ENCODE measurements at places on chromosomes 3 and 15.

- DNase-seq = no peak
Measured at GRCh38 chr3:23304424-23304823, 101.3 kb downstream of the UBE2E2 start.

- DNase-seq = no peak
Measured at GRCh38 chr3:30358871-30359270, 247.5 kb upstream of the TGFBR2 start.

DNA sequence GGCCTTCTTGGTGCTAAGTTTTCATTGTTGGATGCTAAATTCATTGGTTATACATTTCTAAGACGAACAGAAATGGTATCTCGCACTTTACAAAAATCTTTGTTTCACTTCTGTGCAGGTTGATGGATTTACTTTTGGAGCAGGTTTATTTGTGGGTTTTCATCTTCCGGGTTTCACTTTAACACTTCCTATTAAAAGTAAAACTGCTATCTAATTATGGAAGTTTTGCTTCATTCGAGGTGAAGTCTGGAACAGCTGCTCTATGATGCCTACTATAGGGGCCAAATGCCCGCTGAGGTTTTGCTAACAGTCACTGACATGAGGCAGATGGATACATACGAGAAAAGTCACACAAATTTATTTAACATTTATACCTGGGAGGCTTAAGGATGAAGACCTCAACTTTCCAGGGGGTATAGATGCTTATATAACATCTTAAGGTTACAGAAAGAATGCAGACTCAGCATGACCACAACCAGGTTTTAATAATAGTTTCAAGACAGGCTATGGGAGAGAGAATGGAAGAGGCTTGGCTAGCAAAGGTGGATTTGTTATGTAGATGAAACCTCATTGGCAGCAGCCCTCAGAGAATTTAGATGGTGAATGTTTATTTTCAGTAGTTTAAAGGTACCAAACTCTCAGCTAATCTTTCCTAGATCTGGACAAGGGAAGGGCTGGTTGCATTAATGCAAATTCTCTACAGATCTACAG is 54.2 kb downstream of the OSTN start:
- DNase-seq = no peak

GRCh38 chr15:29131840-29132420 is 137.7 kb downstream of the NSMCE3 start:
- DNase-seq = no peak

DNA sequence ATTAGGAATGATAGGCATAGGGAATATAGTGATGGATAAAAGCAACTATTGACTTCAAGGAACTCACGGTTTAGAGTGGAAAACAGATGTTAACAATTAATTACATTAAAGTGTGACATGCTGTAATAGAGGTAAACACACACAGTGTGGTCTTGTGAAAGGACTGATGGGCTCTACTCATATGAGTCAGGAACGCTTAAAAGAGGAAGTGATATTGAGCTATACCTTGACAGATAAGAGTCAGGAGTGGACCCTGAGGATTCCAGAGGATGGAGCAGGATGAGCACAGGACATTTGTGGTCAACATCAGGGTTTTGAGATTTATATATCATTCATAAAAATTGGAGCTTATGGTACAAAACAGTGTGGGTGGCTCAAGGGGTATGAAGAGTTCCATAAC is 11.0 kb downstream of the EXOG start:
- no peak for DNase-seq

- peak; percentile 27 for DNase-seq
Measured at GRCh38 chr3:17322106-17322793, 420.2 kb downstream of the TBC1D5 start.

DNA sequence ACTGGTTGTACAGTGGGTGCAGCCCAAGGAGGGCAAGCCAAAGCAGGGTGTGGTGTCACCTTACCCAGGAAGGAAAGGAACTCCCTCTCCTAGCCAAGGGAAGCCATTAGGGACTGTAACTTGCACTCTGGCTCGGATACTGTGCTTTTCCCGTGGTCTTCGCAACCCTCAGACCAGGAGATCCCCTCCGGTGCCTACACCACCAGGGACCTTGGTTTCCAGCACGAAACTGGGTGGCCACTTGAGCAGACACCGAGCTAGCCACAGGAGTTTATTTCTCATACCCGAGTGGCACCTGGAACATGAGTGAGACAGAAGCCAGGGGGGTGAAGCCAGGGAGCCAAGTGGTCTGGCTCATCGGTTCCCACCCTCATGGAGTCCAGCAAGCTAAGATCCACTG is 90.7 kb downstream of the ZBBX start:
- DNase-seq = no peak

- DNase-seq = no peak
Measured at GRCh38 chr3:52319921-52320595, 3.9 kb downstream of the DNAH1 start.

DNA sequence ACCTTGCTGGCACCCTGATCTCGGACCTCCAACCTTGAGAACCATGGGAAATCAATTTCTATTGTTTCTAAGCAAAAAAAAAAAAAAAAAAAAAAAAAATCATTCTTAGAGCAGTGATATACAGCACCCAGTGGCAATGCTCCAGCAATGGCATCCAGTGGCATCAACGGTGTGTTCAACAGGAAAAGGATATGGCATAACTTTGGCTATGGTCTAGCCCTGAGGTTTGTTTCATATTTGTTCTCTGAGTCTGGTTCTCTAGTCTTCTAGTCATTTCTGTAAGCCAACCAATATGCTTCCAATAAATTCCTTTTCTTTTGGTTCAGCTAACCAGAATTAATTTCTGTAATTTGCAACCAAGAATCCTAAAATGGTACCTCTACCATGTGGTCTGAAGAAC is 19.2 kb downstream of the DENND4A start:
- DNase-seq = peak; percentile 42

- DNase-seq = peak; percentile 34
Measured at GRCh38 chr3:139718415-139718814, 40.6 kb upstream of the NMNAT3 start.

DNA sequence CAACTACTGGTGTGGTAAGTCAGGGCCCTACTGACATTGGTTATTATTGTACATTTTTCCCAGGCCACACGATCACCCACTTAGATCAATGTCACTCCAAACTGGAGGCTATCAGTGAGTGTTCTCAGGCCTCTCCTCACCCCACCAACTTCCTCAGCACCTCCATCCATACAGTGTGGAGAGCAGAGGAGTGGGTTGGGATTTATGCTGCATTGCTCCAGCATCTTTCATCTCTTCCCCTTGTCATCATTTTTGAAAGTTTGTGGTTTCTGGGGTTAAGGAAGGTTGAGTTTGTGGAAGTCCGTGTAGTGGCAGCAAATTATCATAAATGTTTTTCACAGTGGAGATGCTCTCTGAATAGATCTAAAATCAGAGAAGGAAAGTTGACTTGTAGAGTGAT is 60.2 kb downstream of the TLNRD1 start:
- no peak for DNase-seq

- no peak for DNase-seq
Measured at GRCh38 chr3:98529856-98530459, 1.8 kb upstream of the GPR15 start.

- peak; percentile 88 for DNase-seq
Measured at GRCh38 chr15:77989296-77990143, 88.0 kb downstream of the TBC1D2B start.

GRCh38 chr15:47742742-47743141 is 25.4 kb downstream of the SEMA6D start:
- no peak for DNase-seq

GRCh38 chr15:51737522-51738305 is at the start of gene LYSMD2:
Gene LYSMD2, minus strand, starts transcription at chr15:51737655. Its CDS starts 33 bp downstream, at chr15:51737622.
- DNase-seq = peak; percentile 72

DNA sequence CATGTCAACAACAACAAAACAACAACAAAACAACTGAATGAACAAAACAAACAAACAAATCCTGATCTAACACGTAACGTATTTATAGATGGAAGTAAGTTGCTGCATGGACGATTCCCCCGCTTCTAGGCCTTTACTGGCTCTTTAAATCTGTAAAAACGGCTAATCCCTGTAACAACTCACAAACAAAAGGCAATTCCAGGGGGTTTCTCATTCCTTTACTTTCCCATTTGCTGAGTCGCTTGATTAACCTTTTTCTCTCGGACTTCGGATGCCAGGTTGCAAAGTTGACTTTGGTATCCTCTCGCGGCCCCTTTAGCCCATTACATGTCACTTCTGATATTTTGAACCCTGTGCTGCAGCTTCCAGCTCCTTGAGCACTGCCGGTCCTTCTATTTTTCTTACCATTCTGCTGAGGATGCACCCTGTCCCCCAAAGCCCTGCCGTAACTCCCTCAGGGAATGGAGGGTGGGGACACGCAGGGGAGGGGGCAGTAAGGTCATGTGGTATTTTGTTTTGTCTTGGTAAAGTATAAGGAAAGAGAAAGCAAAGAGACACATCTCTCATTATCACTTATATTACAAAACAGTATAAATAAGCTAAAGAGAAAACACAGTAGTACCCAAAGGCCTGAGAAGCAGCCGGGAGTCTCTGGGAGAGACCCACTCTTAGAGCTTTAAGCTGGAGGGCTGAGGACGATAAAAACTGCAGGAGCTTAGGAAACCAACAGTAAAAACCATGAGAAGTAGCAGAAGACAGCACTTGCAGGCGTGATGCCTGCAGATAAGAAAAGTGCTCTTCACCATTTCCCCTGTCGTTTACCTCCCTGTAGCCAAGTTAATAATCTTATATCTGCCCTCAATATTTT is 457.8 kb upstream of the ZNF717 start:
- DNase-seq = no peak

GRCh38 chr15:51243774-51244173 is 94.6 kb downstream of the CYP19A1 start:
- no peak for DNase-seq

- no peak for DNase-seq
Measured at GRCh38 chr3:112650482-112650881, 9.5 kb upstream of the CCDC80 start.

DNA sequence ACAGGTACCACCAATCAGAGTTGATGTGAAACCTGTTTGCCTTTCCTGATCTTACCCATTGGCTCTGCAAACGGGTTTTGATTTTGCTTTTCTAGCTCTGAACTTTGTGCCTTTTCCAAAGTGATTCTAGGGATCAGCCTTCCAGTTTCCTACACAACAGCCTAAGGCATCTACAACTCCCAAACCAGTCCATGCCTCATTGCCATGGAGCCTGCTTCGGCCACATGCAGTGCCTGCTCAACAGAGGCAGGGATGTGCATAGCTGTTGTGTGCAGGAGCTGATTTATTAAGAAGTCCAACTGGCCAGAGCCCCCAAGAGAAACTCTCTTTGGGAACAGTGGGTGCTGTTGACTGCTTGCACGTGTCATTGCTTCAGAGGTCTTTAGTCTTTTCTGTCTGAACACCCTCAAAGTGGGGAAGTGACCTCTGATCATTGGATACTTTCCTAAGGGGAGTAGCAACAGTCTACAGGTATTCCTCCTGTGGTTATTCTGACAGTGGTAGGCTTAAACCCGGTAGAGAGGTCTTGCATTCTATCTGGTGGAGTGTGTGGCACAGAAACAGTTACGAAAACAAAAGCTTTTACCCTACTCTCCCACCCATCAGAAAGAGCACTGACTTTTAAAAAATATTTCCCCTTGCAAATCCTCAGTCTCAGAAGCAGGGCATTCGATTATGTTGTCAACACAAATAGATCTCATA is 36.6 kb upstream of the THSD4 start:
- DNase-seq = no peak

DNA sequence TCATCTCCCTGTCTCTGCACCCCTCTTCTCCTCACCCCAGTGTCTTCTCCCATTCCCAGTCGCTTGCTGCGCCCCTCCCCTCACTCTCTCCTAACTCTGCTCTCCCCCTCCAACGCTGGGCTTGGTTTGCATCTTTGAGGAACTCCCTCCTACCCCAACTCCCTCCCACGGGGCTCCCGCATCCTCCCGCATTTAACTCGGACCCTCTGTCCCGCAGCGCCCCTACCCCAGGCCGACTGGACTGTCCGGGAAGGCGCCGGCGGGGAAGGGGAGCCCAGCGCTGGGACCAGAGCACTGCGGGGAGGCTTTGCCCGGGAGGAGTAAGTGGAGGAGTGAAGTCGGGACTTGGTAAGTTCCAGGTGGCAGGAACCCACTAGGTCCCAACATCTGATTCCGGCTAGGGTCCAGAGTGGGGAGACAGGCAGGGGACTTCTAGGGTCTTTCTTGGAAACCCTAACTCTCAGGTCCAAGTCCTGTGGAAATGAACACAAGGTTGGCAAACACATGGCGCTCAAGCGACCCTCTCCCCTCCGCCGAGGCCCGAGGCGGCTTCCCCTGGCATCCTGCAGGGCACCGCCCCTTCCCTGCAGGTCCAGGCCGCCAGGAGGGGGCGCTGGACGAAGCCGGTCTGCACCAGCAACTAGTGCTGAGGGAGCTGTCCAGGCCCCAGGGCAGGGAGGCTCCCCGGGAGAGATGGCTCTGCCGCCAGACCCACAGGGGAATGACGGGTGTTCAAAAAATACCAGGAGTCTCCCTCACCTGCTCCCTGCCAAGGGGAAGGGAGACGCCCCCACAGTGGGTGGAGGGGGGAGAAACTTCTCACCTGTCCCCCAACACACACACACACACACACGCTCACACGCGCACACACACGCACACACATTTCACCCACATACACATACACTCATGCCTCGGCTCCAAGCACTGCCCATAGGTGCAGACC is 53.2 kb downstream of the LHFPL4 start:
- DNase-seq = peak; percentile 84

DNA sequence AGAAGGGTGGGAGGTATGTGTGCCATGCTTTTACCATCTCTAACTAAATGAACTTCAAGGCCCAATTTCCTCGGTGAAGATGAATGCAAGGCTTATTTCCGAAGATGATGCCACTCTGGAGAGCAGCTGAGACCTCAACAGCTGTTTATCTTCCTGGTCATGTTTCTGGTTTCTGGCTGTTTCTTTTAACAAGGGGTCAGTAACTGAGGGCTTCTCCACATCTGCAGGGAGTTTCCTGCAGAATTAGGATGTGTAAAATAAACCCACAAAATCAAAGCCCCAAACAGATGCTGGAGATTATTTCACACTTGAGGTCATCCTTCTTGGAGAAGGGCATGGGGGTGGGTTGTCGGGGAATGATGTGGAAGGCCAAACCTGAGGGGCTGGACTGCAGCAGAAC is 220.3 kb downstream of the THSD4 start:
- no peak for DNase-seq

DNA sequence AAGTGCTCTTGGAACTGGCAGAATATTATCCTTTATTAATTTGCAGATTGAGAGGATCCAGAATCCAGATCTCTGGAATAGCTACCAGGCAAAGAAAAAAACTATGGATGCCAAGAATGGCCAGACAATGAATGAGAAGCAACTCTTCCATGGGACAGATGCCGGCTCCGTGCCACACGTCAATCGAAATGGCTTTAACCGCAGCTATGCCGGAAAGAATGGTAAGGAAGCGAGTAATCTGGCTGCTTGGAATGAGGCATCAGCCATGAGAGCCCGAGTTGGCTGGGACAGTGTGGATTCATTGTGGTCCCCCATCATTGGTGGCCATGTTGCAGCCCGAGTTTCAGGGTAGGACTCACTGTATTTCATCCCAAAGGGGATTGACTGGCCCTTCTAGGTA is 47.1 kb downstream of the PARP14 start:
- DNase-seq = no peak

- DNase-seq = no peak
Measured at GRCh38 chr3:43496740-43497375, 125.0 kb downstream of the ANO10 start.

GRCh38 chr3:64859625-64860535 is 172.1 kb upstream of the ADAMTS9 start:
- no peak for DNase-seq

Measured in hematopoietic multipotent progenitor cell treated with erythropoietin and hydrocortisone succinate and interleukin-3 and kit ligand, for 6 days (in vitro differentiated cells).